ENCODE measurements at places on chromosomes 6 and 20.

GRCh38 chr6:33748841-33749240 is 2.1 kb upstream of the IP6K3 start:
- DNase-seq, result no peak

GRCh38 chr20:40720826-40721225 is 31.8 kb upstream of the MAFB start:
- no peak for DNase-seq

DNA sequence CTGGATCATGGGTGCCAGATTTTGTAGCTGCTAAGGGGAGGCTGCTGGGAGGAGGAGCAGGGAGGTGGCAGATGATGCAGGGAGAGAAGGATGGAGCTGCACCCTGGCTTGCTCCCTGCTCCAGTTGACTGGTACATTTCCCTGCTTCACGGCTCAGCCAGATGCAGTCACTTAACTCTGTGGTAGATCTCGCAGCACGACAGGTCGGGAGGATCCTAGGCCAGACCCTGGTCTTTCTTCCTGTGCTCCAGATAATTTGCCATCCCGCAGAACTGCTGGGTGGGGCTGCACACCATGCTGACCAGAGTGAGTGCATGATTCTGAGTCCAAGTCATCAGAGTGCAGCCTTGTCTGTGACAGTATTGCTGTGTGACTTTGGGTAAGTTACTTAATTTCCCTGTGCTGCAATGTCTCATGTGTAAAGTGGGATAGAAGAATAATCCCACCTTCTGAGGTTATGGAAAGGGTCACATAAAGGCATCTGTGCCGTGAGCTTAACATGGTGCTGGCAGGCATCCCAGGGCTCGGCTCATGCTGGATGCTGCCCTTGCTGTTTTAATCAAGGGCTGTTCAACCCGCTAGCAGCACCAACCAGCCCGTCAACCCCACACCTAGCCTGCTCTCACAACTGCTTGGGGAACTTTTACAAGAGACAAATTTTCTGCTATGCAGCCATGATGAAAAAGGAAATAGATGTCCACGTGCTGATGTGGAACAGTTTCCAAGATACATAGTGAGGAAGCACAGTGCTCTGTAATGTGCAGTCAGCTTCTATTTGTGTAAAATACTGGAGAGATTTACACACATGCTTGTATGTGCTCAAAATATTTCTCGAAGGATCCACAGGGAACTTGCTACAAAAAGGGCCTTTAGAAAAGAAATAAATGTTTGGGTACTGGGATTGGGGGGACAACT is 257.9 kb downstream of the CDH26 start:
- DNase-seq, result no peak

GRCh38 chr6:39811835-39812345 is 19.7 kb downstream of the DAAM2 start:
- no peak for DNase-seq

DNA sequence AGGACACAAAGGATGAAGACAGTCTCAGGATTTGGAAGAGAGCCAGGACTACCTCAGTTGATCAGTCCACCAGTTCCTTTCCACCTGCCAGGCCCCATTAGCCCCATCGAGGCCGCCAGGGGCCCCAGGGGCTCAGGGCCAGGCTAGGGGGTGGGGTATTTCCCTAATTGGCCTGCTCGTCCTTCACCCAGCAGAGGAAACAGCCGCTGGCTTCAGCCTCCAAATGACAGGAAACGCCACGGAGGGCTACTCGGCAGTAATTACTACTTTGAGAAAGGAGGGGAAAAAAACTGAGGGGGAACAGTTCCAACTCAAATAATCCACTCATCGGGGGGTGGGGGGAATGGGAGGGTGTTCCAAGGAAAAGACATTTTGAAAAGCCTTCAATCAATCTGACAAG is 42.7 kb downstream of the MAFB start:
- no peak for DNase-seq

DNA sequence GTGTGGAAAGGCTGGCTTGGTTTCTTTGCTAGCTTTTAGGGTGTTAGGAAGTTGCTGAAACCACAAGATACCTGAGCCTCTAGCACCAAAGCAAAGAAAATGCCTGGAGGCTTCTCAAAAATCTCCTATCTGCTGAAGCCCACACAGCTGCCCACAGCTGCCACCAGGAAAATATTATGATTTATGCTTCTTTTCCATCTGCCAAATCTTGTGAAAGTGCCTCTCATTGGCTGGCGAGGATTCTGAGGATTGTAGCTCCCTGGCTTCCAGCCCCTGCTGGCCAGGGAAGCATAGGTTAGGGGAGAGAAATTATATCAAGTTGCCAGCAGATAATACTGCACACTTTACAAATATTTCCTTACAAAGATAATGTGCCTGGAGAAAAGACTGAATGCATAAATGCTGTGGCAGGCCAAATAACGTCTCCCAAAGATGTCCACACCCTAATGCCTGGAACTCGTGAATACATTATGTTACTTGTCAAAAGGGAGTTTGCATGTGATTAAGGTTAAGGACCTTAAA is 98.4 kb downstream of the MRPL14 start:
- DNase-seq, result no peak

DNA sequence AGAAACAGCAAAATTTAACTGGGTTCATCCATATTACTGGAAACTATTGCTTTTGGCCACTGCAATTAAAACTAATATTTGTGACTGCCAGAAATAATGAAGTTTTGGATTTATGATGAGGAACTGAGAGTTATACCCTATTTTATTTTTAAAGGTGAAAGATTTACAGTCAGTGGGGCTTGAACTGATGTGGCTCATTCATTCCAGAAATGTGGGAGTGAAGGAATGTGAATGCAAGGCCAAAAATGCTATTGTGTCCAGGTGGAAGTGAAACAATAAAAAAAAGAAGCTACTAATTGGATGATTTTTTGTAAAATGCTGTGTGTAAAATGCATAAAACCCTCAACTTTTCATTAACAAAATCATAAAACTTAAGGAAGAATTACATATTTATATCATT is 491.9 kb downstream of the COL12A1 start:
- DNase-seq, result no peak

- DNase-seq, result no peak
Measured at GRCh38 chr6:168636147-168637004, 195.4 kb downstream of the SMOC2 start.

Data from stimulated activated CD8-positive, alpha-beta memory T cell treated with anti-CD3 and anti-CD28 coated beads, Interleukin-15, amount 100 ng/mL, for 4 hours (primary cell).